ENCODE measurements at places on chromosomes 5 and 9.
A peak's percentile ranks its signal among the peaks of the same experiment; 100 is the strongest.

- peak; percentile 92 for DNase-seq
Observed at GRCh38 chr5:59768152-59769040, 125.1 kb downstream of the PDE4D start.

GRCh38 chr9:87871425-87872078 lies 11.1 kb upstream of the SPATA31E1 start:
- no peak for DNase-seq

GRCh38 chr5:156590978-156591377 lies 259.1 kb upstream of the PPP1R2B start:
- DNase-seq: no peak

DNA sequence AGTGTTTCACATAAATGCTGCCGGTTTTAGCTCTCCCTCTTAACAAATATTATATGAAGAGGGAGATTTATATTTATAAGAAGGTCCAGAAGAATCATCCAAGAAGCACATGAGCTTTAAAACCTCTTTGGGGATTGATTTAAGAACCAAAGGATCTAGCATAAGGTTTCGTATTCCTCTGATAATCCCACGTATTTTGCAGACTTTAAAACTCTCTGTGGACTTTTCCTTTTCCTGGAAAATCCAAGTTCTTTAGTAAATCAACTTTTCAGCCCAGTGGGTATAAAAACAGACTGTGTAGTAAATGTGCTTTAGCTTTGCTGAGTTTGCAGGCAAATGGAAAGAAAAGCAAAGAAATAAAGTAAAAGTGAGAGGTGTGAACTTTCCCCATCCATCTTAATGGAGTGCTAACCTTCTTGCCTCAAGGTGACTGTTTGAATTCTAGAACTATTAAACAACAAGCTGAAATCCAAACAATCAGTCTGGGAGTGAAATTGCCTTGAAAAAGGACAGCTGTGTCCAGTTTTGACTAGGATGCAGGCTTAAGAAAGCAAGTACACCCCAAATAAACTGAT lies 363.4 kb upstream of the SLC24A2 start:
- DNase-seq: no peak

Measured in iris pigment epithelial cell (primary cell).